ENCODE measurements at places on chromosomes 3 and 15.

DNA sequence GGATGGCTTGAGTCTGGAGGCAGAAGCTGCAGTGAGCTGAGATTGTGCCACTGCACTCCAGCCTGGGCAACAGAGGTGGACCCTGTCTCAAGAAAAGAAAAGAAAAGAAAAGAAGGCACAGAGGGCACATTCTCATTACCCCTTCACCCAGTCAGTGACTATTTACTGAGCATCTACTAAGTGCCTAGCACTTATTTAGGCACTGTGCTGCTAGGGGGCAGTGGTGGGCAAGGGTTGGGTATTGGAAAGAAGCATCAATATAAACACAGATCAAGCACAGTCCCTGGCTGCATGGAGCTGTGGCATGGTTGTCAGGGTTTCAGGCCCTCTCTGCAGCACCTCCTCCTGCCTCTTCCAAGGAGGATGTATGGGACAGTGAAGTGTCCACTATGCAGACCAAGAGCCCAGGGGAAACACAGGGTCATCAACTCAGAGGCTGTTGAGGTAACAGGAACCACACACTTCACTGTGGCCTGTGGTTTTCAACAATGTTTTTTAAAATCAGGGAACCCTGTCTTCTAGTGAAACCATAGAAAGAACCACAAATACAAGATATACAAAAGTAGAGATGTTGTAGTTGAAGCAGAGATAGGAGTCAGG, 138.5 kb downstream of the RAB11A start:
- DNase-seq: no peak

- no peak for DNase-seq
Measured at GRCh38 chr15:92840149-92840548, 60.0 kb upstream of the CHD2 start.

- no peak for DNase-seq
Measured at GRCh38 chr15:49809894-49810609, 189.2 kb downstream of the DTWD1 start.

GRCh38 chr3:46677411-46677726, 16.1 kb downstream of the ALS2CL start:
- no peak for DNase-seq

GRCh38 chr3:43995547-43996378, 245.9 kb upstream of the TOPAZ1 start:
- no peak for DNase-seq

DNA sequence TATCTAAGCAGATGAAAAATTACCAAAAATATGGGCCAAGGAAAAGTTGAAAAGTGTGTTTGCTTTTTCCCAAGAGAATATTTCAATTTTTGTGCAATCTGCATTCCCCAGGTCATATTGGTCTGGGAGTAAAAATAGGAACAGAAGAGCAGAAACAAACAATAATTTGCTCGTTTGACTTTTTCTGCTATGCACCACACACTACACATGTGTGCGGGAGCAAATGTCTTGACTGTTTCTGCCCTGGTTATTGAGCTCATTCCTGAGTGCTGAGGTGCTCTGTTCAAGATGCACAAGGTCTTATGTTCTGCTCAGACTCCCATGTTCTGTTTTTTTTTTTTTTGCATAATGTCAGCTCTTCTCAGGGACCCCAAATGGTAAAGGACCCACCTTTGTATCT, 298.0 kb upstream of the MME start:
- DNase-seq: no peak

DNA sequence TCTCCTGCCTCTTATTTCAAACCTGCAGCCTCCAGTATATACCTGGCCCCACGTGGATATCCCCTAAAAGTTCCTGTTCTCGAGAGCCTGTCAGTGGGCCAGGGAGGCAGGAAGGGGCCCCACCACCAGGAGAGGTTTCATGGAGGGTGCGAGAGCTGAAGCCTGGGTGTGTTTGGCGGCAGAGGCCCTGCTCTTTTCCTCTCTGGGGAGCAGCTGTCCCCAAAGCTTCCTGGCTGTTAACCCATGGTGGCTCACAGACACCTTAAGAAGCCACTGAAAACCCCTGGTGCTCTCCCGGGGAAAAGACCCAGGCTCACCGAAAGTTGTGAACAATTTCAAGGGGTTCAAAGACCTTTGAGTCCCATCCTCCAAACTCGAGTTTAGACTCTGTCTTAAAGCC, 1.1 kb downstream of the PRRT3 start:
- no peak for DNase-seq

GRCh38 chr3:147797095-147797494, 387.9 kb downstream of the ZIC1 start:
- no peak for DNase-seq

GRCh38 chr3:16288664-16289063, 23.7 kb downstream of the OXNAD1 start:
- no peak for DNase-seq

GRCh38 chr3:71979175-71979574, 194.2 kb upstream of the PROK2 start:
- no peak for DNase-seq

- peak; percentile 49 for DNase-seq
Measured at GRCh38 chr15:68526269-68526668, 52.5 kb upstream of the CORO2B start.

- peak; percentile 80 for DNase-seq
Measured at GRCh38 chr3:33787328-33788009, 11.0 kb upstream of the PDCD6IP start.

DNA sequence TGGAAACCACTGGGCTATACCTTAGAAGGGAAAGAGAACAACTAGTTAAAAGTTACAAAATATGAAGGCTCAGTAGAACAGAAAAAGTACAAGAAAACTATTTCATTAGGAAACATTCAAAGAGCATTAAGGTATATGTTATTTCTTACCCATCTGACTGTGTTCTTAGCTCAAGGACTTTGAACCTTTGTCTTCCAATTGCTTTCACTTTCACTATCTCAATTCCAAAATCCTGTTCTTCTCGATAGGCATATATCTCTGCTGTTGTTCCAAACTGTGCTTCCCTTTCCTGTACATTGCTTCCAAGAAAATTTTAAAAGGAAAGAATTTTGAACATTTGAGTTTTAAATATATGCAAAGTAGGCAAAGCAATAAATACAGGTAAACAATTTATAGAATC, 6.9 kb downstream of the CRBN start:
- no peak for DNase-seq
